Activated naive CD4-positive, alpha-beta T cell (primary cell): ENCODE measurements at places on chromosomes 6 and 20.

DNA sequence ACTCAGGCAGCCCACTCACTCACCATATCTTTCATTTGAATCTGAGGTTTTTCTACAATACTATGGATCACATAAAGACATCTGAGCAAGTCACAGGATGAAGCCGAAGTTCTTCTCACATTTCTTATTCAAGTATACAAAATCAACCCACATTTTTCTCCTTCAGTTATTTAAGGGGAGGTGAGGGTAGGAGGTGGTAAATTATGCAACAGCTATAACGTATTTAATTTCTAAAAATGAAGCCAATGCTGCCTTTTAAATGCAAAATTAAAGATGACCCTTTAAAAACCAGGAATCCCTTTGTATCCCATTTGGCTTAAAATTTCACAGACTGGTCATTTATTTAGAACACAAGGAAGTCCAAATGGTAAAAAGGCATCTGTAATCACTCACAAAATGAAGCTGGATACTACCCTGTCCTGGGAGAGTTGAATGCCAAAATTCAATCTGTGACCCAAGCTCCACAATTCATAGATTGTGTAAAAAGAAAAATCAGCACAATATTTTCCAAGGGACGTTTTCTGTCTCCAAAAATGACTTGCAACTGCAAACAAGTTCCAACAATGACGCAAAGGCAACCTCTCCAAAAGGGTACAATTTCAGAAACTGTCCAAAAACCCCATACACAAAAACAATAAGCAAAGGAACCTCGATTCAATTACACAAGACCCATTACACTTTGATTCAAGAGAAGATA, 48.8 kb downstream of the EPB41L2 start:
- no peak for DNase-seq

DNA sequence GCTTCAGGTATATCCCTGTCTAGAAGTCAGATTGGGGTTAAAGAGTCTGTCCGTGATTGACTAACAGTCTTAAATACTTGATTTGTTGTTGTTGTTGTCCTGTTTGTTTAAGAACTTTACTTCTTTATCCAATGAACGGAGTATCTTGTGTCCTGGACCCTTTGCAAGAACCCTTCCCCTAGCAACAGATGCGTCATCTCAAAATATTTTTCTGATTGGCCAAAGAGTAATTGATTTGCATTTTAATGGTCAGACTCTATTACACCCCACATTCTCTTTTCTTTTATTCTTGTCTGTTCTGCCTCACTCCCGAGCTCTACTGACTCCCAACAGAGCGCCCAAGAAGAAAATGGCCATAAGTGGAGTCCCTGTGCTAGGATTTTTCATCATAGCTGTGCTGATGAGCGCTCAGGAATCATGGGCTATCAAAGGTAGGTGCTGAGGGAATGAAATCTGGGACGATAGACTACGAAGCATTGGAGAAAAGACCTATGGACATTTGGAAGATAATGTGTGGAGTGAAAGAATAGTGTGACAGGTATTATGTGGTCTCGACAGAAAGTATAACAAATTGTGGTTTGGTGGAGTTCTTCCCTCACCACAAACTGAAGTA, at the start of gene HLA-DRA:
HLA-DRA (plus strand) TSS at position 286 of the 613 bp plus-strand sequence; CDS start at position 350, 64 bp downstream.
- no peak for DNase-seq

- no peak for DNase-seq
These were observed 43.3 kb upstream of the MRPS10 start for GRCh38 chr6:42260972-42261371.

- DNase-seq = no peak
These were observed 23.2 kb upstream of the UNC93A start for GRCh38 chr6:167267921-167268401.
